ENCODE measurements at places on chromosomes 13 and 19.

DNA sequence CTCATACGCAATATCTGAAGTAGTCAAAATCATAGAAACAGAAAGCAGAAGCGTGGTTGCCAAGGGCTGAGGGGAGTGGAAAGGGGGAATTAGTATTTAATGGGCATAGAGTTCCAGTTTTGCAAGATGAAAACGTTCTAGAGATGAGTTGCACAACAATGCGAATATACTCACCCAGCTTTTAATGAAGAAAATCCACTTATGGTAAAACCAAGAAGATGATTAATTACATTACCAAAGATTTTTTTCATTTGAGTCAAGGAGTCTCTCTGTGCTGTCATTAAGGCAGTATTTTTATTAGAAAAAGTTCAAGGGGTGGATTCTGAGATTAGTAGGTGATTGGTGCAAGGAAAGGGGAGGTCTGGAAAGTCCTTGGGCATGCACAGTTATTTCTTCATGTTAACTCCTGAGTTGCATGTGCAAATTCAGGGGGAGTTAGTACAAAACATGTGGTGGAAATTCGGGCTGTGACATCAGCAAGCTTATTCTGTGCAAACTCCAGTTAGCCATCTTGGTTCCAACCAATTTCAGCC is 6.9 kb upstream of the CBY2 start:
- DNase-seq = no peak

GRCh38 chr19:39677961-39678889 is 22.5 kb downstream of the LGALS16 start:
- no peak for DNase-seq

GRCh38 chr13:42649831-42650230 is 75.9 kb downstream of the TNFSF11 start:
- no peak for DNase-seq

DNA sequence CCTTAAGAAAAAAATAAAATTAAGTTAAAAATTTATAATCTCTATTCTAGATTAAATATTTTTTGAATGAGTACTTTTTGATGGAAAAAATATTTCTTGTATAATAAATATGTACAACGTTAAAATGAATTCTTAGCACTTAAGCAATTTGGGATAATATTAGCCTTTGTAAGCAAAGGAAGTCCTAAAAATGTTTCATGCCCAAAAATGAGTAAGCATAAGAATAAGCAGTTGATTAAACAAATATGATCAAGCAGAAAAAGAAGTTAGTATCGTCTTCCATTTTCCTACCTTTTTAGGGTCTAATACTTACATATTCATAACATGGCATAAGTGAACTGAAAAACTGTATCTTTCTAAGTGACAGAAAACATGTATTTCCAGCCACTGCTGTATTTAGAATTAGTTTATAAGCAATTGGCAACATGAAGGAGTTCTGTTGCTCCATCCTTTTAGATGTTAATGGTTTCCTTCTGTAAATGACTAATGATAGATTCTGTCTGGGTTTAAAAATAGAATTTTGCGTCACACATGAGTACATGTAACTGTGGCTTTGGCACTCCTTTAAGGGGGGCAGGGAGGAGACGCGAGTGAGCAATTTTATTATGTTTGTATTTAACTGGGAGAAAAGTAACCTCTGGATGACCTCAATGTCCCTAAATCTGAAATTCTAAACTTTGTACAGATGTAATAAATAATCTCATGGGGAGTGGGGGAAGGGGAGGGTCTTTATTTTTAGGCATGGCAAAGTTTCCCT is 237.4 kb downstream of the RGCC start:
- DNase-seq = no peak

GRCh38 chr13:73894995-73895571 is 239.1 kb downstream of the KLF12 start:
- DNase-seq = no peak
